ENCODE measurements at places on chromosomes 3 and 15. TPM values are rescaled to one million over a fixed set of nuclear protein-coding genes. Genes with fewer than 3 reads are reported as not detected.
A peak's percentile ranks its signal among the peaks of the same experiment; 100 is the strongest.

Gene IDH3A
- 66.9 TPM for total RNA-seq

Gene CNTN4
- 80.0 TPM for total RNA-seq

Gene CD96
- total RNA-seq, result 1.7 TPM

Gene IL12A
- total RNA-seq, result 0.53 TPM

Gene CADPS
- total RNA-seq, result 1.1 TPM

DNA sequence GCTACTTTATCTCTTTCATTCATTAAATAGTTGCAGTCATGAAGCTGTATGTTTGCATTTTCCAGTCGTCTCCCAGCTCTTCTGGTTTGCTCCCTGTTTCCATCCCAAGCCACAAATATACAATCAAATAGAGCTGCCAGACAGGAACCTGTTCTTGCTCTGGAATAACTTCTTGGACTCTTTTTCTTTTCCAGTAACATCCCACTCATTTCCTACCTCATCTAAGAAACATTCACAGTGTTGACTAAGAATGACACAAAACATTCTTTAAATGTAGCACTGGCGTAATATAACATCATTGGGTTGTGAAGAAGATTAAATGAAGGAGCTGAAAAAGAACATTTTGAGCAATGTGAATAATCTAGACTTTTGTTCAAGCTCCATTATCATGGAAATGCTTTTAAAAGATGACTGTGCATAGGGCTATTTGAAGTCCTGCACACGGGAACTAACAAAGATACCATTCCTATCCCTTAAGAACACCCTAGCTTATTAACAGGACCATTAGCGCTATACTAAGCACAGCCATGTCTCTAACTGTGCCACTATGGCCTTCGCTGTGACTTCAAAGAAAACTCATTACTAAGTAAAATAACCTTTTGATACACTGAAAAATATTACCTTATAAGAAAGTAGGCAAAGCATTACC lies 574.0 kb downstream of the NAALADL2 start:
- no peak for DNase-seq

GRCh38 chr15:24955531-24955921 lies 739 bp downstream of the SNRPN start:
- DNase-seq, result peak; percentile 53

- no peak for DNase-seq
Measured at GRCh38 chr15:57234156-57234555, 142.1 kb upstream of the CGNL1 start.

DNA sequence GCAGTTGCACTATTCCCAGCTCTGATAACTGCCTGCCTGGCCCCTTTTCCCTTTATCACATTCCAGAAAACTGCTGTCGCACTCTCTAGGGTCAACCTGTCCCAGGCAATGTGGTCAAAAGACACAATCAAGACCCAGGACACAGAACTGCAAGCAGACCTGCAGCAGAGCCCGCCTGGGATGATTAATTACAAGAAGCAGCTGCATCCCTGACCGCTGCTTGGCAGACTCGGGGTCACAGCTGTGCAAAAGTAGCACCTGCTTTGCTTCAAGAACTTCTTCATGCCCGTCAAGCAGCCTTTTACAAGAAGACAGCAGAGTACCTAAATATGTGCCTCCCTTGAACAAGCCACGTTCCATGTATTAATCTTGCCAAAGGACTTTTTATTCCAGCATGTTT lies 120.0 kb upstream of the ST8SIA2 start:
- no peak for DNase-seq

- no peak for DNase-seq
Measured at GRCh38 chr3:51544011-51544775, 5.7 kb downstream of the RAD54L2 start.

DNA sequence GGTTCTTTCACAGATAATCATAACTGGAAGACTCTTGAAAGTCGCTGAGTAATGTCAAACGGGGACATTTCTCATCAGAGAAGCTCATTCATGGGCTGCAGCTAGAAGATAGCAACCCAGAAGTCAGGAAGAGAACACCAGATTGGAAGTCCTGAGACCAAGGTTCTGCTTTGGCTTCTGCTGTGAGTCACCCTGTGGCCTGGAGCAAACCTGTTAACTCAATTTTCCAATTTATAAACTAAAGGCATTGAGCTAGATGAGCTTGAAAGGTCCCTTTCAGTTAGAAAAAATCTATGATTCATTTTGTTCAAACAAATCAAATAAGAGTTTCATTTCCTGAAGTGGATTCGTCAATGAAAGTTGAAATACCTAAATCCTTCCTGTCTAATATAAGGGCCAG lies 402.2 kb downstream of the EPHB1 start:
- no peak for DNase-seq

- no peak for DNase-seq
Measured at GRCh38 chr3:186427627-186428281, 65.7 kb upstream of the DGKG start.

- DNase-seq, result no peak
Measured at GRCh38 chr3:114626751-114627150, 332.9 kb downstream of the TIGIT start.

DNA sequence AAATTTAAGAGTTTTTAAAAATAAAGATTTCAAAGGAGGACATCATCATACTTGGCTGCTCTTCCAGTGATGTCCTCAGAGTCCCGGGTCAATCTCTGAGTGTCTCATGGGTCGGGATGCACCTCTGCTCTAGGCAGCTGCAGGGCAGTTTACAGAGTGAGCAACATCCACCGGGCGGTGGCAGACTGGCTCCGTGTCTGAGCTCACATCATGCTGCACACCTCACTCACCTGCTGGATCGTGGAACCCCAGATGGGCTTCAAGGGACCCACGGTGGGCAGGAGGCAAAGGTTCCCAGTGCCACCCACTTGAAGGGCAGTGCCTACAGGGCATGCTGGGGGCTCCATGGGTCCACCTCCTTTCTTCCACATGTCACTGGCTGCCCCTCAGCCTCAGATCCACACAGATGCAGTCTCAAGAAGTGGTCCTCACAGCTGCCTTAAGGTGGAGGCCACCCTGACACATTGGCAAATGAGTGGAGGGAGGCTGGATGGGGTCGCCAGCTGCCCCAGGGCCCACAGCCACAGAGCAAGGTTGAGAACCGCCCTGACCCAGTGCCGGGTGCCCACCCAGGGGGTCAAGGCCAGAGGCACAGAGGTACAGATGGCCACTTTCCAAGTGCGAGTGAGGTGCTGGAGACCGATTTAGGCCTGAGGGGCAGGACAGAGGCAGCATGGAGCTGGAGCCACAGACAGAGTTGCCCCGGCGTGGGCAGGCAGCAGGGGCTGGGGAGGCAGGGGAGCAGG lies 25.2 kb downstream of the CYFIP1 start:
- DNase-seq, result no peak

DNA sequence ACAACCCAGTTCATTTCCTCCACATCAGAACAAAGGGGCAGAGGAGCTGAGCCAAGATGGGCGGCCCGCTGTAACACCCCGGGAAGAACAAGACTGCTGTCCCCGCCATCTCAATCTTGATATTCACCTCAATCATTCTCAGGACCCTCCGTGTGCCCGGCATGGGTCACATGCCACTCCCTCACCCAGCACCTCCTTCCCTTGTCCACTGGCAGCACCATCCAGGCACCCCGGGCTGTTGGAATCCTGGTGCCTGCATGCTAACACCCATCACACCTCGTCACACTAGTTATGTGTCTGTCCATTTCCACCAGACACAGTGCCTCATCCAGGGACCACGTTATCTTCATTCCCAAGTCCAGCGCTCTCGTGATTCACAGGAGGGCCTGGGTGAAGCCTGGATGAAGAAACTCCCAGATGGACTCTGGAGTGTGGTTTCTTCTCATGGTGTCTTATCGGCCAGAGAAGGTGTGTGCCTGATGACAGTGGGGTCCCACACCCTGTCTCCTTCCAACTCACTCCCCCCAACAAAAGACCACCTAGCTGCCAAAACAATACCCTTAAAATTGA lies 16.7 kb downstream of the MEGF11 start:
- DNase-seq, result no peak

DNA sequence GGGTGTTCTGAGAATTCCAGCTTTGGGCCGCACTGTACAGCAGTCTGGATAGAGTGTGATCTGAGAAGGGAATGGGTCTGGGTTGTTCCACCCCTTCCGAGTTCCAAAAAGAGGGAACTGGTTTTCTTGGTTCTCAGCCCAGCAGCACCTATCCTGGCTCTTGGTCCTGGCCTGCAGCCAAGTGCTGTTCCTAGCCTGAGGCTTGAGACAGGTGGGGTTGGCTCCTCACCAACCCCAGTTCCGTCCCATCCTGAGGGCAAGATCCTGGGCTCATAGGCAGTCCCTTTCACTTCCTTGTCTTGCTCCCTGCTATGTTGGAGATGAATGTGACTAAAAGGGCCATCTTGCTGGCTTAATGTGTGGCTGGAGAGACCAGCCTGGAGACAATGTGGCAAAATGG lies 15.2 kb downstream of the IVD start:
- no peak for DNase-seq

GRCh38 chr3:42898896-42899675 lies 6.9 kb upstream of the ZNF662 start:
- no peak for DNase-seq

- DNase-seq, result no peak
Measured at GRCh38 chr15:70690491-70691276, 72.7 kb downstream of the UACA start.

DNA sequence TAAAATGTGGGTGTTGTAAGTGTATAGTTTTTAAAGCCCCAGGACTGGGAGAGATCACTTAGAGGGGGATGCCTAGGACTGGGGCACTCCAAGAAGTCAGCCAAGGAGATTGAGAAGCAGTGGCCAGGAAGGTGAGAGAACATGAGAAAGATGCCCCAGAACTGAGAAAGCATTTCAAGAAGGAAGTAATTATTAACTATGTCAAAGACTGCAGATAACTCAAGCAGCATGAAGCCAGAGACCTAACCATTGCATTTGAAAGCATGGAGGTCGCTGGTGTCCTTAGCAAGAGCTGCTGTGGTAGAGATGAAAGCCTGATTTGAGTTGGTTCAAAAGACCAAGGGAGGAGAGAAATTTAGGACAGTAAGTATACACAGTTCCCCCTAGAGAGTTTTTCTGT lies 30.6 kb upstream of the SLC2A2 start:
- DNase-seq, result no peak

- peak; percentile 64 for DNase-seq
Measured at GRCh38 chr3:110314512-110315114, 757.0 kb upstream of the NECTIN3 start.

DNA sequence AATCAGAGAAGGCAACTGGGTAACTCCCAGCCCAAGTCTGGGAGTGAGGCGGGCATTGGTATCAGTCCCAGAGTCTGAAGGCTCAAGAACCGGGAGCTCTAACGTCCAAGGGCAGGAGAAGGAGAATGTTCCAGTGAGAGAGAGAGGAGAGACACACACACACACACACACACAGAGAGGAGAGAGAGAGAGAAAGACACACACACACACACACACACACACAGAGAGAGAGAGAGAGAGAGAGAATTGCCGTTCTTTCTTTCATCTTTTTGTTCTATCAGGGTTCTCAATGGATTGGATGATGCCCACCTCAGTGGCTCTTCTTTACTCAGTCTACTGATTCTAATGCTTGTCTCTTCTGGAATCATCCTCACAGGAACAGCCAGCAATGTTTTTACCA lies 57.0 kb downstream of the NR1D2 start:
- no peak for DNase-seq

GRCh38 chr15:28943611-28944230 lies 57.9 kb downstream of the APBA2 start:
- no peak for DNase-seq

DNA sequence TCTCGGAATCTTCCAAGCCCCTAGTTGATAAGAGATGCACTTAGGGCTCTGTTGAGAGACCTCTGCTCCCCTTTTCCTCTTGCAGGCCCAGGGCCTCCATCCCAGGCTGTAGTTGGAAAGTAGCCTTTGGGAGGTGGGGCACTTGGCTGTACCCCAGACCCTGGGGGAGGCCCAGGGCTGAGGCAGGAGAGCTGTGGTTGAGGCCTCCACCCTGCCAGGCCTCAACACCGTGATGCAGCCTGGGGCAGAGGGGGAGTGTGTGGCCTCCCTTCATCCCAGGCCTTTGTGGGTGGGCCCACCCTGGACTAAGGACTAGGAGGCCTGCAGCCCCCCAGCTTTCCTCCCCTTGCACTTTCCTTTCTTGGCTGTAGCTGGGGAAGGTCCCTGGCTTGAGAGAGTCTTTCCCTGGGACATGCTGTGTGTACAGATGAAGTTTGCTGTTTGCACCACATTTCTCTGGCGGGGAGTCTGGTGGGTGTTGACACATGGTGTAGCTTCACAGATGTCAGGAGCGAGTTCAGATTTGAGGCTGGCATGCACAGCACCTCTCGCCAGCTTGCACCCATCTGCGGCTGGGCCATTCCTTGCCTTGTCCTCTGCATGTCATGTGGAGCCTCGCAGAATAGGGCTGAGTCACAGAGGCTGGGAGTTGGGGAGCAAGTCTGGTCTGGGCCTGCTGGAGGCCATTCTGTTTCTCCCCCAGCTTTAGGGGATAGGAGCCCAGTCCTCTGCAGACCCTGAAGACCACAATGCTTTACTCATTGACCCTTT lies 13.7 kb downstream of the PLEKHO2 start:
- no peak for DNase-seq

GRCh38 chr3:107425033-107425432 lies 47.8 kb downstream of the CCDC54 start:
- no peak for DNase-seq

DNA sequence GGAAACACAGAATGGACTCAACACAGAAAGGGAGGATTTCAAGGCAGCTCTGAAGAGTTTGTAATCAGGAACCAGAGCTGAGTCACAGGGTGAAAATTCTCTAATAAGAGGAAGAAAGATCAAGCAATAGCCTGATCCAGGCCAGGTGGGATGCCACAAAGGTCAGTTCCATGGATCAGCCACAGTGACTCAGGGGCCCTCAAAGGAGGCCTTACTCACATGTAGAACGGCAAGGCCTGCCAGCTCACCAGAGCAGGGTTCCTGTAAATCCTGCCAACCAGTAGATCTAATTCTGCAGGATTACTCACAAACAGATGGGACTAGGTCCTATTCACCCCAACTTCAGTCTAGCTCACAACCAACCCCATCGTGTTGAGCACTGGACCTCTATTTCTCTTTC lies 78.3 kb upstream of the PPP2R3A start:
- DNase-seq, result no peak

DNA sequence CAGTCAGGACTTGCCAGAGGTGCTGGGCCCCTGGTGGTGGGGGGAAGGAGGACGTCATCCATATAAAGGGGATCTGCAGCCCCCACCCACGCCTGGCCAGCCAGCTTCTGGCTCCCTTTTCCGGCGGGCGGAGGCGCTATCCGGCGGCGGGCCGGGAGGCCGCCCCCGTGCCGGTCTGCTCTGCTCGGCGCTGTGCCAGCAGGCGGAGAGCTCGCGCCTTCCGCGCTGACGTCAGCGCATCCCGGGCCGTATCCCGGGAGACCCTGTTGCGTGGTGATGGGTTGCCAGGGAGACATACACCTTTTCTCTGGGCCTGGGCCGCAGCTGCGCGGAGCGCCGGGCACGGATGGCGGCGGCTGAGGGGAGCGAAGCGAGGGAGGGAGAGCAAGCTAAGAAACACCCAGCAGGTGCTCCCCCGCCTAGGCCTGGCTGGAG lies 1.1 kb downstream of the FAM131A start:
- DNase-seq, result peak; percentile 92

- no peak for DNase-seq
Measured at GRCh38 chr15:89378296-89379151, 43.9 kb upstream of the POLG start.

GRCh38 chr3:150308481-150309256 lies 99.4 kb upstream of the TSC22D2 start:
- no peak for DNase-seq

GRCh38 chr3:143119974-143120715 lies 574 bp downstream of the CHST2 start:
- DNase-seq, result no peak

All from sciatic nerve (tissue), 2 donors.